Stimulated activated CD4-positive, alpha-beta T cell treated with anti-CD3 and anti-CD28 coated beads, Interleukin-15, amount 100 ng/mL, for 1 hour (primary cell): ENCODE measurements at places on chromosomes 3 and 15.

DNA sequence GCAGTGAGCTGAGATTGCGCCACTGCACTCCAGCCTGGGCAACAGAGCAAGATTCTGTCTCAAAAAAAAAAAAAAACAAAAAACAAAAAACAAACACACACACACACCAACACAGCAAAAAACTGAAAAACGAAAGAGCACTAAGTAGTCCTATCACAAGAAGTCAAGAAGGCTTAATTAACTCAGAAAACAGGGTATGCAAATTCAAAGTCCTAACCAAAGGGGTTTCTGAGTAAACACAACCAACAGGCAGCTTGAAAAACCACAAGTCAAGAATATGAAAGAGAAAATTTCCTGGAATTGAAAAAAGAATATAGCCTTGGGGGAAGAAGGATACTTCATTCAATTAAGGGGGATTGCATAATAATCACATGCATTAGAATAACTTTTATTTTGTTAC lies 37.7 kb upstream of the PARP14 start:
- no peak for DNase-seq

DNA sequence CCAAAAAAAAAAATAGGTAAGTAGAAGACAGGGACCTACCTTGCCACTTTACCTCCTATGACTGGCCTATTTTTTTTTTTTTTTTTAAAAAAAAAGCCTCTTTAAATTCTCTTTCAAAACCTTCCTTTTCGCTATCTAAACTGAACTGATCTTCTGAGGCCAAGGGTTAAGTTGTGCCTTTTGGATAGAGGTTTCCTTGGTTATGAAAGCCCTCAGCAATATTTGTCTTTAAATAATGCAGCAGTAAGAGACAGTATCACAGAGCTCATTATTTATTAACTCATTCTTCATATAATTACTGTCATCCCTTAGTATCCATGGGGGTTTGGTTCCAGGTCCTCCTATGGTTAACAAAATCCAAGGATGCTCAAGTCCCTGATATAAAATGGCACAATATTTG lies 9.0 kb downstream of the MIX23 start:
- no peak for DNase-seq

DNA sequence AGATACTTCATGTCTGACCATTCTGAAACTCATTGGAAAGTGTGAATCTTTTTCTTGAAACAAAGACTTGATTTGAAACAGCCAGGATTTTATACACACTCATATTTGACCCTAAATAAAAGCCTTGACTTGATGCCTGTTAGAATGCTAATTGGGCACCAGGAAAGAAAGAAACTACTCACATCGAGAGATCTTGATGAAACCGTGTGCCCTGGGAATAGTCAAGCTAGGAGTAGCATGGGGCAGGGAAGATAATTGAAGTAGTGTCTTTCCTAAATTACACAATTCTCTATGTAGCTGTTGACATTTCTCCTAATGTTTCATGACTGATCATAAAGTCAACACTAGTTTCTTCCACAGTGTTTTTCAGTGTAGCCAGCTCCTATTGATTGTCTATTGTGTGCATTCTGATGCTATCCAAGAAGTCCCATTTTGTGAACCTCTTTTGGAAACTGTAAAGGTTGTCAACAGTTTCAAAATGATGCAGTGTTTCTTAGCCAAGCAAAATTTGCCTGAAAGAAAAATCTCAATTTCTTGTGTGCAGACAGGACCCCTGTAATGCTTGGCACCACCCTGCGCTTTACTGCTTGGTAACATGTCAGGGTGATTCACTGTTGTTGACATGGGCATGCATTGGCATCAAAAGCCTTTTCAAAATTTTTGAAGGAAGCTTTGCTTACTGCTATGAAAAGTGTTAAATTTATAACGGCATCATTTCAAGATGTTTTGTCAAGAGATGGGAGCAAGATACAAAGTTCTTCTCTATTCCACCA lies 52.5 kb upstream of the OTOL1 start:
- DNase-seq, result no peak

DNA sequence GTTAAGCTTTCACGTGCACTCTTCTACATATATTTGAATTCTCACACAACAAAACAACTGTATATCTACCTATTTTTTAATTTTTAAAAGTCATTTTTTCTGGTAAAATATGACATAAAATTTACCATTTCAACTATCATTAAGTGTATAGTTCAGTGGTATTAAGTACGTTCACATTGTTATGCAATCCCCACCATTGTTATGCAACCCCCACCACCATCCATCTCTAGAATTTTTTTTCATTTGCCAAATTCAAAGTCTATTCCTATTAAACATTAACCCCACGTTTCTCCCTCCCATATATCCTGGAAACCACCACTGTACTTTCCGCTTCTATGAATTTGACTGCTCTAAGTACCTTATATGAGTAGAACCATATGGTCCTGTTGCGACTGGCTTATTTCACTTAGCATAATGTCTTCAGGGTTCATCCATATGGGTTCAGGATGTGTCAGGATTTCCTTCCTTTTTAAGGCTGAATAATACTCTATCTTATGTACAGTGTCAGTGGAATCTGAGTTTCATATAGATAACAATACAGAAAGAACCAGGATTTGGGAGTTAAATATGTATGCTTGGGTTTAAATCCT lies 279.2 kb downstream of the DOCK3 start:
- no peak for DNase-seq

DNA sequence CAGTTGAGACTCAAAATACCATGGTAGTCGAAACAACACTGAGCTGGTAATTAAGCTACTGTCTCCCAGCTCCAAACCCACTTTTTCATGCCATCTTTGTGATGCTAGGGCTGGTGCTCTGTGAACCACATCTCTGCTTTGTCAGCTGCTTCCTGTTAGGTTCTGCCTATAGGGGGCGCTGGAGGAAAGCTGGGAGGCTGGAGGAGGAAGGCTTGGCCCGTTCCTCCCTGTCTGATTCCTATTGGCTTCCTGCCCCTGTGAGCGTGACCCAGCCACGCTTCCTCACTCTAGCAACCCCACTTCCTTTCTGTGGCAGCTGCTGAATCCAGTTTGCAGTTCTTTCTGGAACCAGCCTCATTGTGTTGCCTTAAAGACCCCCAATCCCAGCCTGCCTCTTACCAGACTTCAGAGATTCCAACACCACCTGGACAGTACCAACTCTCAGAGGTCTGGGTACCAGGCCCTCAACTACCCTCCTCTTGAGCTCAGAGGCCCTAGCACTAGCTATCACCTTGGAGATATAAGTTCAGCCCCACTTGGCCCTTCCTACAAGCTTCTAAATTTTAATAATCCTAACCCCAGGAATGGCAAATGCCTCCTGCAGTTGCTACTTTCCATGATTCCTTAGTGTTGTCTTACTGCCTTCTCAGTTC lies 120.9 kb downstream of the ERC2 start:
- no peak for DNase-seq

DNA sequence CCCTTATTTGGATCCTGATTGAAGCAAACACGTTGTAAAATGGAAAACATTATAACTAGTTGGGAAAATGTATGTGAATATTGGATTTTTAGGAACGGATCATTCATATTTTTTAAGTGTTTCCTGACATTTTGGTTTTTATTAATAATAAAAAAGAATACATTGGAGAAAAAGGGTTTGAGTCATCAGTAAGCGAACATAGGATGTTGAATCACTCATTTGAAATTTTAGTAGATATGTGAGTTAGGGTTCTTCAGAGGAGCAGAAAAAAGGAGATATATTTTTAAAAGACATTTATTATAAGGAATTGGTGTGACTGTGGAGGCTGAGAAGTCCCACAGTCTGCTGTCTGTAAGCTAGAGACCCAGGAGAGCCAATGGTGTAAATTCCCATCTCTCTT lies 258.5 kb downstream of the PTPRG start:
- DNase-seq, result no peak

GRCh38 chr3:129820587-129820986 lies 72.9 kb downstream of the TMCC1 start:
- no peak for DNase-seq

GRCh38 chr3:51392355-51393133 lies 1.5 kb downstream of the RBM15B start:
- DNase-seq, result no peak

DNA sequence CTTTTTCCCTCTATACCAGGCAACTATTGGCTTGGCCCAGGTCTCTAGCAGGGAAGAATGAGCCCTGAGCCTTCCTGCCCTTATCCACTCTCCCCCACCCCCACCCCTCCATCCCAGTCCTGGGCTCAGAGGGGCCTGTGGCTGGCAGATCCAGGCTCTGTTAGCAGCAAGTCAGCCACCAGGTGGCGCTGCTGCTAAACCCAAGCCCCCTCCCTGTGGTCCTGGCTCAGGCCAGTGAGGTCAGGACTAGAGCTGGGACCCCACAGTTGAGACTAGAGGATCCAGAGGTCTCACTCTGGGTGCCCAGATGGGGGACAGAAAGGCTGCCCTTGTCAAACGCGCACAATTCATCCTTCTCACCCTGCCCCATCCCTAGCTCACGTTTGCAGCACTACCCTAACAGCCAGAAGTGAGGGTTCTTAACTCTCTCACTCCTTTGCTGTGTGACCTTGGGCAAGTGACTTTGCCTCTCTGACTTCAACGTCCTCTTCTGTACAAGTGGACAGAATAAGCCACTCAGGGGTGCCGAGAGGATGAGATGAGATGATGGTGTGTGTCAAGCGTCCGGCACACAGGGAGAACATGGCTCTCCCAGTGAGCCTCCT lies 46.8 kb upstream of the SLC6A1 start:
- DNase-seq, result no peak

- DNase-seq, result no peak
Measured at GRCh38 chr3:153043729-153044328, 118.2 kb upstream of the RAP2B start.

- DNase-seq, result no peak
Measured at GRCh38 chr15:84784262-84784661, 32.9 kb upstream of the ALPK3 start.

DNA sequence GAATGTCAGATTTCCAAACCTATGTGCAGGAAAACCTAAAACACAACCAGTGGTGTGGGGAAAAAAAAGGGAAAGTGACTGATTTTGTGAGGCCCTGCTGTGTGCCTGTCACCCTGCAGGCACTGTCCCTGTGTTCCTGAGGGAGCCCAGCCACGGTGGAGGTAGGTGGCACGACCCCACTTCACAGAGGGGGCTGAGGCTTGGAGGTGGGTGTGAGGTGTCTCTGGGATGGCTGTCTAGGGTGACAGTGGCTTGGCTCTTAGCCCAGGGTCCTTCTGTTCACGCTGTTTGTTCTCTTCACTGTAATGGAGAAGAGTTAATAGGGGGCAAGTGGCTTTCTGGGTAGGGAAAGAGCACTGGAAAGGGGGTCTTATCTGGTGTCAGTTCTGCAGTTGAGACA lies 22.6 kb downstream of the RASGRF1 start:
- no peak for DNase-seq

DNA sequence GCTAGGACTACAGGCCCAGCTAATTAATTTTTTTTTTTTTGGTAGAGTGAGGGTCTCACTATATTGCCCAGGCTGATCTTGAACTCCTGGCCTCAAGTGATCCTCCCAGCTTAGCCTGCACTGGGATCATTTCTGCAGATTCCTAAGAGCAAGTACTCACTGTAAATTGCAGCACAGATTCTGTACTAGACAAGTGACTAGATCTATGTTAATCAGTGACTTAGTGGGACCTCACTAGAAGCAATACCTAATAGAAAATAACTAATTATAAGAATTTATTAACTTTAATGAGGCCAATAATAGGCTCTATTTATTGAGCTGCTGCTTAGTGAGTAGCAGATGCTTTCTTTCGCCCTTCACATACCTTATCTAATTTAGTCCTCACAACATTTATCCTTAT lies 10.6 kb upstream of the UTS2B start:
- DNase-seq, result no peak

- DNase-seq, result no peak
Measured at GRCh38 chr3:156605686-156606605, 51.0 kb upstream of the SSR3 start.

GRCh38 chr3:103169289-103169688 lies 734.5 kb downstream of the ZPLD1 start:
- DNase-seq, result no peak

DNA sequence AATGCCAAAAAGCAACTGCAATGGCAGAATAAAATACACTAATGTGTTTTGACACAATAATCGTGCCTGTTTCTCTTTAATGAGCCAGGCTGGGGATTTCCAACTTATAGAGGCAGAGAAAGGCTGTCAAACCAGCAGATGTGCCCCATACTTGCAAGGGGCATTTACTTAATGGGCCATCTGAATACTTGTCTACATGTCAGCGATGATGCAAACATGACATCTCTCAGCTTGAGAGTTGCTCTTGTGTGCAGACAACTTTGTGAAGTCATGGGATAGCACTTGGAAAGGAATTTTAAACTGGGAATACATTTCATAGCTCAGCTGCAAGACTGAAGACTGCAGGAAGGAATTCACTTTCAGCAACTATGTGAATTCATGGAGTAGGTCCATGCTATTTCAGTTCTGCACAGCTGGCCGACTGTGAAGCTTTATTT lies 127.4 kb upstream of the ADAMTS9 start:
- no peak for DNase-seq

DNA sequence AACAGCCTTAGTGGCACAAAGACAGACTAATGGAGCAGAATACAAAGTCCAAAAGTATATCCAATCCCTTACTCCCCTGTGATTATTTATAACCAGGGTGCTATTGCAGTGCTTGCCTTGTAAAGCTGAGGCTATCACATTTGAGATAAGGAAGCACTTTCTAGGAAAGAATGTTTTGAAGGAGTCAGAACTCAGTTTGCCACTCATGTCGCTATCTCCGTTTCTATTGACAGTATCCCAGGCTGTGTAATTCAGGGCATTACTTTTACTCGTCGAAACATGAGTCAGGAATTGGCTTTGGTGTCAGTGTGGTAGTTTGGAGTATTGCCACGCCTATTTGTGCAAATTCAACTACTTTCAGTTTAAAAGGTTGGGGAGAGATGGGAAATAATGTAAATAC lies 78.4 kb downstream of the FBXL2 start:
- DNase-seq, result no peak

GRCh38 chr15:31330836-31331235 lies 4.2 kb downstream of the KLF13 start:
- DNase-seq, result no peak

GRCh38 chr3:161914703-161915417 lies 418.3 kb downstream of the OTOL1 start:
- no peak for DNase-seq

- no peak for DNase-seq
Measured at GRCh38 chr3:31725976-31726375, 193.3 kb downstream of the STT3B start.

DNA sequence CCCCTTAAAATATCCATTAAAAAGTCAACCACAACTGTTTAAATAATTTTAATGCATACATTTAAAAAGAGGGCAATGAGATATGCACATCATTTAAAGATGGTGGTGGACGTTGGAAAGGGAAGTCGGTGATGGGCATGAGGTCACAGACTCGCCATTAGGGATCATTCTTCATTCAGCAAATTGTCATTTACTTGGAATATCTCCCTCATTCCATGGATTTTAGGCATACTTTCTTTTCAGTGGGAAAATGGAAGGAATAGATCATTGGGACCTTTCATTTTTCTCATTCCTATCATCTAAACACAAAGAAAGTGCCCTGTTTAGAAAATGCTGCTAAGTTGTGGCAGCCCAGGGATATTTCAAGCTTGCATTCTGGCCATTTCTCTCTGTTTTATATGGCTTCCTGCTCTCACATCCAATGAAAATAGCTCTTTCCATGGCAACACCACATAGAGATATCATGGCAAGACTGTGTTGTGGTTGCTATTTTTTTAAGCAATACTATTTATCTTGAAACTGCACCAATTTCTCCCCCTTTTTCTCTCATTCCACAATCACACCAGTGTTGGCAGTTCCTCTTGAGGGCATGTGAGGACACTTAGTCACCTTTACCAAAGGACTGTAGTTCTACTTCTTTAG lies 40.7 kb upstream of the LMCD1 start:
- DNase-seq, result no peak

GRCh38 chr15:90560229-90560776 lies 30.6 kb downstream of the CRTC3 start:
- DNase-seq, result no peak
